ENCODE measurements at places on chromosomes 16 and 17.

GRCh38 chr17:75996665-75997590 is 3.7 kb upstream of the CDK3 start:
- DNase-seq: peak; percentile 43

- no peak for DNase-seq
Measured at GRCh38 chr16:80559369-80559768, 18.6 kb downstream of the DYNLRB2 start.

DNA sequence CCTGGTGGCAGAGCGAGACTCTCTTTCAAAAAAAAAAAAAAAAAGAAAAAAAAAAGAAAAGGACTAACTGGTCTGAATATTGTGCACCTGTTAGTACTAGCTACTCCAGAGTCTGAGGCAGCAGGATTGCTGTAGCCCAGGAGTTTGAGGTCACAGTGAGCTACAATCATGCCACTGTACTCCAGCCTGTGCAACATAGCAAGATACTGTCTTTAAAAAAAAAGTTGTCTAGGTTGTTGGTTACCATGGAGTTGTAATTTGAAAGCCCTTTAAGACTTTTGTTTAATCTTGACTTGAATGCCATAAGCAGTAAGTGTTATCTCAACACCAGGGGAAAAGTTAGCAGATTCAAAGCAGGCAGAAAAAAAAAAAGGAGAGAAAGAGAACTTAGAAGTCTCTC is 10.9 kb upstream of the C16orf54 start:
- no peak for DNase-seq

- DNase-seq: peak; percentile 70
Measured at GRCh38 chr17:74431568-74432423, at the start of gene GPRC5C. TSS of gene GPRC5C (plus strand) at chr17:74432088. CDS start at chr17:74439777, 7,689 bp downstream.

DNA sequence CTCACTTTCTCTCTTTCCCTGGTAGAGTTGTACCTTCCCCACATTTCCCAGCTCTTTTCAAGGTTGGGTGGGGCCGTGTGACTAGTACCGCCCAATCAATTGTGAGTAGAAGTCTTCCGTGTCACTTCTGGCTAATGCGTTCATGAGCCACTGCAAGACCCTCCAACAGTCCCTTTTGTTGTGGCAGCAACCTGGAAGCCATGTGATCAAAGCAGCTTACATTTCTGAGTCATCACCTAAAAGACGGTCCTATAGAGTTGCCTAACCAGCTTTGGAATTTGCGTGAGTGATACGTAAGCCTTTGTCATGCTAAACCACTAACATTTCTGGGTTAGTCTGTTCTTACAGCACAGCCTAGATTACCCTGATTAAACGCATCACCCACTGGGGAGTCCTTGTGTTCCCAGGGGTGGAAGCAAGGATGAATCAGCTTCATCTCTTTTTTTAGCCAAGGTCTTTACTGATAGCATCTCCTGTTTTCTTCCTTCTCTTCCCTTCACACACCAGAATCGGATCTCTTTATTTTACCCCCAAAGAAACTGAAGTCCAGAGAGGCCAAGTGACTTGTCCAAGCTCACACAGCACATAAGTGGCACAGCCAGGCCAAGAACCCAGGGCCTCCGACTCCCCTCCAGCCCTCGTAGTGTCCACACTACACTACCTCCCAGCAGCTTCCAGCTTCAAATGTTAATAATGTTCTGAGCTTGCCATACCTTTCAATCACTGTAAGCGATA is 366.3 kb upstream of the XYLT1 start:
- no peak for DNase-seq
